Fibroblast of skin of abdomen (primary cell): ENCODE measurements at places on chromosomes 5 and 9.

GRCh38 chr5:55230086-55230629 lies 3.0 kb upstream of the MCIDAS start:
- DNase-seq = no peak

- DNase-seq = no peak
Observed at GRCh38 chr9:132998831-132999635, 20.5 kb downstream of the GFI1B start.

- peak; percentile 49 for DNase-seq
Observed at GRCh38 chr9:98709968-98710965, 1.5 kb upstream of the GABBR2 start.

DNA sequence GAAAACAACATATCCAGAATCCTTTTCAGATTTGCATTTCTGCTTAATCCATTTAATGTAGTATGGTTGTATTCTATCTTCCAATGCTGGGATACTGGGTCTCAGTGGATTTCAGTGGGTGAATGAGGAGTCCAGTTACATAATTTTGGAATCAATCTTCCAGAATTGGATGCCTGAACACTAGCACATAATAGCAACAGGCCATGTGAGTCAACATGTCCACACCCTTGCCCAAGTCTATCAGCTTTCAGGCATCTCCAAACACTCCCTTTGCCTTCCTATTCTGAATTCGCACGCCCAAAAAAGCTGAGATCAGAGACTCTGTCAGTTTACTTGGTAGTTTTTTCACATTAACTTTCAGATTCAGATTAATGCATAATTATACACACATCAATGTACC lies 202.6 kb downstream of the TSSK1B start:
- DNase-seq = no peak

DNA sequence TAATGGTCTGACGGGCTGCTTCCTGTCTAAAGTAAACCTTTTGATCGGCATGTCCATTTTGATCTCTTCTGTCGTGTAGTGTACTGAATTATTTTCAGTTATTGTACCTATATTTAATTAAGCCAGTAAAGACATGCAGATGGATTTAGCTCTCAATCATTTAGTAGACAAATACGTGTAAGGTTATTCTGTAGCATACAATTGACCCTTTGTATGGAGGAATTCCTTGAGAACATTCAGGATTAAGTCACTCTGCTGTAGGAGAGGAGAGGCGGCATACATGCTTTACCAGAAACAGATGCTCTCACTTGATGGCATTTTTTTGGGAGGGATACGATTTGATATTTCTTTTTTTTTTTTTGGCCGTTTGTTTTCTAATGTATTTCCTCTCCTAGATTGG lies 141.0 kb downstream of the PBX3 start:
- DNase-seq = peak; percentile 59

- DNase-seq = no peak
Observed at GRCh38 chr9:122109035-122109813, 16.1 kb upstream of the TTLL11 start.

DNA sequence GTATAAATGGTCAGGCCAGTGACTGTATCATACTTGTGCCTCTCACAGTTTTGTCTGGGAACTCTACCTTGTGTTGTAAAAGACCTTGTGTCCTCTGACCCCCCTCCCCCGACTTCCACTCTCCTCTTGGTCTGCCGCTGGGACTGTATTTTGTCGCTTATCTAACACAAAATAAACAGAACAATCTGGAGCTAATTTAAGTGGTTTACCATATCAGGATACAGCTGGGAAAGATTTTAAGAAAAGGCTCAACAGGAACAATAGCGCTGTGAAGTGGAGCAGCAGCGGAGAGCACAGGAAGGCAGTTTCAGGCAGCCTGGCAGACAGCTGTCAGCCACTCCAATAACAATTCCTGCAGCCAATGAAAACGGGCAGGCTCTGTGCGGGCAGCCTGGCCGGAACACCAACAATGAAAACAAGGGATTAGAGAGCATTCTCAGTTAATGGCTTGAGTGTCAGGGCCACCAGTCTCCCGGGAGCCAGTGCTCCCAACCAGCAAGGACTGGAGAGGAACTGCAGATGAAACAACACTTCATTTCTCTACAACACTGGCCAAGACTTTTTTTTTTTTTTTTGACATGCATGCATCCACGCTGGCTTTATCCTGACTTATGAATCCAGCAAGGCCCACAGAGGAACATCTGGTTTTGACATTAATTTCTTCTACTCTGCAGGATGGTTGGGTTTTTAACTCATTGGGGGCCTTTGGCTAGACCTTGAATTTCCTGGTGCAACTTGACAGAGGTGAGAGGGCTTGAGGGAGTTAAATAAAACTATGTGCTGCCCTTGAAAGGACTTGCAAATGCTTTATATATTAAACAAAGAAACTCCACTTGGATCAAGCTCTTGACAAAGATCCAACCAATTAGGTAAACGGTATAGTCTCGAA lies 76.7 kb downstream of the ARSB start:
- peak; percentile 72 for DNase-seq

DNA sequence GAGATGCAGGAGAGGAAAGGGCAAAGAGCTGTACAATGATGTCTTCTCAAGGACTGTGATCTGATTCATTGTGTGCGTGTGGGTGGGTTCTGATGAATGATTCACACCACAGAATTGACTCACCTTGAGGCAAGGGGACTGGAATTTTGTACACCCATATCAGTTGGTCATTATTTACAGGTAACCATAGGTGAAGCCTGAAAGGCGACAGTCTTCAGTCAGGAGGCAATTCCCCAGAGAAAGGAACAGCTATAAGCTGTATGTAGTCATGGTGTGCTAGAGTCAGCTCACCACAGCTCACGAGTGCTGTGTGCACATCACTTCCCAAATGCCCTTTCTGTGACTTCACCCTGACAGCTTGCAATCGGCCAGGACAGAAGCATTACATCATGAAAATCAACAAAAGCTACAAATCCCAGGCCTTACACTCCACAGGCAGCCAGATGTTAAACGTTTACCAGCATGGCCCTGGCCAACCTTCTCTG lies 87.6 kb upstream of the RPS23 start:
- DNase-seq = peak; percentile 68

- no peak for DNase-seq
Observed at GRCh38 chr9:116372081-116372673, 218.6 kb downstream of the PAPPA start.

DNA sequence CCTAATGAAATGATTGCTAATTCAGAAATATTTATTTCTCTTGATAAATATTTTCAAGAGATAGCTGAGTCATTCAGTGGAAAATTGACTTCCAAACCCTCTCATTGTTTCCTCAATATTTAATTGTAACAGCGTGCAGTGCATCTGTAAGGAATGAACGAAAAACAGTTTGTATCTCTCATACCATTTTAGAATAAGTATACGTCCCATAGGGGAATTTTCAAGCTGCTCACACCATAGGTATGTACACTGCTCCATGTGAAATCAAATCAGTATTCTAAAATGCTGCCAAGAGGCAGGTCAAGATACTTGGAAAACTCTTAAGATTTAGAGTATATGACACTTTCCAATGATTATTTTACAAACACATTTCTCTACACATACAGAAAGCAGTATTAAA lies 202.2 kb downstream of the ARL15 start:
- DNase-seq = peak; percentile 18

- DNase-seq = peak; percentile 1
Observed at GRCh38 chr9:33687779-33688178, 107.6 kb upstream of the PRSS3 start.

- DNase-seq = no peak
Observed at GRCh38 chr5:75281716-75282465, 45.2 kb upstream of the ANKRD31 start.

DNA sequence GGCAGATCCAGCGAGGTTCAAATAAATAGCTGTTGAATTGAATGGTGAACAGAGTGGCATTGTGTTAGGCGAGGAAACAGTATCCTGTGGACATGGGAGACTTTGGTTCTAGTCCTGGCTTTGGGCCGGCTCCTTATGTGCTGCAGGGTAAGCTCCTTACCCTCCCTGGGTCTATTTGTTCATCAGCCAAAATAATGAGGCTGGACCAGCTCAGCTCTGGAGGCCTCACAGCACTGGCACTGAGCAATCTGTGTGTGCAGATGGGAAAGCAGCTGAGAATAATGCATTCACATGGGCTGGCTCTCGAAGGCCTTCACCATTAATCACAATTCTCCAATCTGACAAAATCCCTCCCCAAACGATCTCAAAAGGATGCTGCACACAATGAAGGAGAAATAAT lies 81.9 kb downstream of the APBA1 start:
- no peak for DNase-seq

DNA sequence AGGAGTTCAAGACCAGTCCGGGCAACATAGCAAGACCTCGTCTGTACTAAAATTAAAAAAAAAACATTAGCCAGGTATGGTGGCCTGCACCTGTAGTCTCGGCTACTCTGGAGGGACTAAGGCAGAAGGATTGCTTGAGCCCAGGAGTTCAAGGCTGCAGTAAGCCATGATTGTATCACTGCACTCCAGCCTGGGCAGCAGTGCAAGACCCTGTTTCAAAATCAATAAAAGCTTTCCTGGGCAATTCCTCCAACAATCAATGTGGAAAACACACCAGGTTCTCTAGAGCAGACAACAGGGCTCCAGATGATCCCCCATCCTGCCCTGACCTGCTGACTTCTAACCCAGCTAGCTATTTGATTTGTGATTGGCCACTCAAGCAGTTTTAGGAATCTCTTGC lies 1.2 kb downstream of the AK8 start:
- DNase-seq = no peak

- DNase-seq = peak; percentile 46
Observed at GRCh38 chr9:137665697-137666512, 47.1 kb downstream of the EHMT1 start.

DNA sequence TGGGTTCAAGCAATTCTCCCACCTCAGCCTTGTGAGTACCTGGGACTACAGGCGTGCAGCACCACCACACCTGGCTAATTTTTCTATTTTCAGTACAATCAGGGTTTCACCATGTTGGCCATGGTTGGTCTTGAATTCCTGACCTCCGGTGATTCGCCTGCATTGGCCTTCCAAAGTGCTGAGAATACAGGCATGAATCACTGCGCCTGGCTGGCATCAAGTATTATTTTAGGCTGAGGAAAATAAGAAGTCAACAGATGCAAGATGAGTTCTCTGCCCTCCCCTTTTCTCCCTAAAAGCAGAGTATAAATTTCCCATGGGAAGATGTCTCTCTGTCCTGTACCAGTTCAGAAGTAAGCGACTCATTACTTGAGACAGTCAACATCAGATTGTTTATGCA lies 71.5 kb downstream of the ELAVL2 start:
- peak; percentile 13 for DNase-seq

DNA sequence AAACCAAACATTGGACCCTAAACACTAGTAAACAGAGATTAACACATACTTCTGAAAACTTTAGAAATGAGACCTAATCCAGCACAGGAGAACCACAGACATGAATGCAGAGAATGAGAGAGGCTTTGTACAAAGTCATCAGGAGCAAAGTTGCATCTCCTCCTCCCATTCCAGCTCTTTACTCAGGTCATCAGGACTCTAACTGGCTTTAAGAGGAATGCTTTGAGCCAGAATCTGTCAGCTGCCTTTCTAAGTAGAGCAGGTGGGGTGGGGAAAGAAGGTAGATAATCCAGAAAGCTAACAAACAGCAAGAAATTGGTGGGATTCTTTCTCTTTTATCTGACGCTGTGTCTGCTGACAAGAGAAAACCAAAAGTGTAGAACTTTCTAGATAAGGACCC lies 582.7 kb upstream of the DMAC1 start:
- no peak for DNase-seq

DNA sequence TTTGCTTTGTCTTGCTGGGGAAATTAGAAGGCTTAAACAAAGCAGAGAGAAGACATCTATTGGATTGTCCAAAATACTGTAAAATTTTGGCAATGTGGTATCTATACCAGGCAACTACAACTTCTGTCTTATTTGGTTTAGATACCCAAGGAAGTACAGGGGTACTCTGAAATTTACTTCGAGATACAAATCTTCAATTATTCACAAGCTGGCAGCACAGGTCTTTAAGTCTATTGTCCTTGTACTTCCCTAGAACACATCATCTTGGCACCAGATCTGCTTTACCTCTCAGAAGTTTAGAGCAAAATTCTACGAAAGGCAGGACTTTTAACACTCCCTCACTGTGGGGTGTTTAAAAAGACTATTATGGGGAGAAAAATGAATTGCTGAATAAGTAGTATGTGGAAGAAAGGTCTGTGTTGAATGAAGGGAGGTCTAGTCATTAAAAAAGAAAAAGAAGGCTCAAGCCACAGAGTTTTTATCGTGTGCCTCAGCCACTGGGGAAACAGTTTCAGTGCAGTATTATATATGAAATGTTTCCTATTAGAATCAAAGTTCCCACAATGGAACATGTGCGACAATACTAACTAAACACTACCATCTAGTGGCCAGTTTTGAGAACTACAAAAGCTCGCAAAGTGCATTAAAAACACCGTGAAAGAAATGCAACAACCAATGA lies 93.7 kb downstream of the PDE4D start:
- DNase-seq = peak; percentile 56

GRCh38 chr5:150506571-150507473 lies 1.1 kb upstream of the NDST1 start:
- no peak for DNase-seq

DNA sequence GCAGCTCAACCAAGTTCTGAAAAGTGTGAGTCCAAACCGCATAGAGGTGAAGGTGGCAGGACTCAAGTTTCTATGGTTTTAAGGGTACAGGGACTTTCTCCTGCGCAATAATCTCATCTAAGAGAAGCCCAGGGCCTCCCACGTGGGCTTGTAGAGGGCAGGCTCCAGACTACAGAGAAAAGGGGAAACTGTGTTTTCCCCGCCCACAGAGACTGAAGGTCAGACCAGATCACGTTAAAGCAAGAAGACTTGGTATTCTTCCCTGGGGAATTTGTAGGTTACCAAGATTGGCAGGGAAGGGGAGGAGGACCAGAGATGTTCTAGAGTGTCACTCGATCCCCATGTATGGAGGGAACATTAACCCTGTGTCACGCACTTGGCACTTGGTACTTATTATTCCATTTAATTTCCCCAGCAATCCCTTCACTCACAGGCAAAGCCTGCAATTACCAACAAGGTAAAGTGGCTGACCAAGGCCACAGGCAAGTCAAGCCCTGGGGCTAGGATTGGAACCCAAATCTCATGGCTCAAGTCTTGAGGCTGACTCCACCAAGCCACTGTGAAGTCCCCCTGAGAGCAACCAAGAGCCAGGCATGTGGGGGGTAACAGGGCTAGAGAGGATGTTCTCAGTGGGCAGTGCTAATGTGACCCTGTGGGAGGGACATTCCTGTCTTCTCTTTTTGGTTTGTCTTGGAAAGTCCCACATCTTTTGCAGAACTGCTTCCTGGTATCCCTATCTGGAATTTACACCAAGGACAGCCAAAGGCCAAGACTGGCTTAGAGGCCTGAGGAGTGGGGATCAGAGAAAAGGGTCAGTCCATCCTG lies 18.3 kb upstream of the NEK6 start:
- DNase-seq = no peak

- peak; percentile 48 for DNase-seq
Observed at GRCh38 chr5:178078197-178079010, 34.9 kb upstream of the N4BP3 start.

DNA sequence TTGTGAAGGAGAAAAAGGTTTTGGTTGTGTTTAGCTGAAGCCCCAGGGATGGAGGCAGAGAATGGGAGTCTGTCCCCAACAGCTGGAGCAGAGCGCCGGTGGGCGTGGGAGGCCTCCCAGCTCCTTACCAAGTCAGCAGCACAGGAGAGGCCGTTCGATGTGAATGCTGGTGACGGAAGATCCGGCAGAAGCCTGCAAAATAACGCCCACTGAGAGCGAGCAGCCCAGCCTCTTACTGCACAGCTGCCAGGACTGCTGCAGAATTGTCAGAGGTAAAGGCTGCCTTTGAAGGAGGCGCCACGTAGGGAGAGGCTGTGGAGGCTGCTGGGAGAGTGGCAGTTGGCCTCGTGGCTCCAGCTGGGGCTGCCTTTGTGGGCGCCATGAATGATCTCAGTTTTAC lies 26.2 kb downstream of the ANGPTL2 start:
- DNase-seq = no peak

GRCh38 chr5:143985832-143986515 lies 174.0 kb downstream of the HMHB1 start:
- DNase-seq = peak; percentile 94
